Spinal cord (tissue), 10 donors: ENCODE measurements at places on chromosomes 3 and 15. TPM values are rescaled to one million over a fixed set of nuclear protein-coding genes. Genes with fewer than 3 reads are reported as not detected.

Gene XCR1
- total RNA-seq, result not detected

Gene SOX2
- 104 TPM for total RNA-seq

Gene ITIH1
- total RNA-seq, result 0.44 TPM

Gene DAZL
- total RNA-seq, result not detected

Gene XIRP1
- 0.50 TPM for total RNA-seq

Gene ACAA1
- 36.6 TPM for total RNA-seq

Gene DBR1
- total RNA-seq, result 19.9 TPM

Gene CHRD
- 11.4 TPM for total RNA-seq

Gene ROPN1B
- total RNA-seq, result 2.4 TPM

Gene CD200R1
- total RNA-seq, result 3.3 TPM

Gene MESP2
- total RNA-seq, result not detected

Gene ZBTB47
- 23.8 TPM for total RNA-seq

Gene CFAP100
- total RNA-seq, result 16.6 TPM

Gene GOLGA8S
- total RNA-seq, result 0.39 TPM

Gene TTLL13
- 0.28 TPM for total RNA-seq

Gene DUOX2
- 0.11 TPM for total RNA-seq

Gene NUP210
- 11.0 TPM for total RNA-seq

Gene GPR176
- 28.3 TPM for total RNA-seq

Gene MLH1
- 59.3 TPM for total RNA-seq

Gene MYRIP
- 16.6 TPM for total RNA-seq

Gene TFRC
- 91.4 TPM for total RNA-seq

Gene CLDN11
- 328 TPM for total RNA-seq

Gene ESYT3
- 6.5 TPM for total RNA-seq

Gene CRYBG3
- total RNA-seq, result 29.9 TPM

Gene MEX3B
- total RNA-seq, result 9.8 TPM

Gene MFAP1
- 25.6 TPM for total RNA-seq

Gene SLC28A1
- 0.20 TPM for total RNA-seq

Gene P2RY13
- 15.3 TPM for total RNA-seq

Gene TMEM266
- 3.4 TPM for total RNA-seq

Gene ADGRG7
- not detected for total RNA-seq

Gene SAMD7
- not detected for total RNA-seq

Gene CPLX3
- total RNA-seq, result 0.20 TPM

Gene GRIP2
- 8.4 TPM for total RNA-seq

Gene MINAR1
- 15.3 TPM for total RNA-seq
